D341Med (cell line): ENCODE measurements at places on chromosomes 7 and 10.

DNA sequence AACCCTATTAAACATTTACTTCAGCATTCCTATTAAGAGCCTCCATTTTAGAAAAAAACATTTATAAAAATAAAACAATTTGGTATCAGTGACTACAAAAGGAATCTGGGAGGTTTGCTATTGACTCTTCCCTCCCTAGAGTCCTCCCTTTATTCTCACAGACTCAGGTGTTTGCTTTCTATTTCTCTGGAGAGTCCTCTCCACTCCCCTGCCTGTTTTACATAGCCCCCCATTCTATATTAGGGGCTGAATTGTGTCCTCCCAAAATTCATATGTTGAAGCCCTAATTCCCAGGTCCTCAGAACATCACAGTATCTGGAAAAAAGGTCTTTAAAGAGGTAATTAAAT, 69.8 kb downstream of the COA1 start:
- DNase-seq, result no peak

GRCh38 chr10:31832261-31832660, 96.4 kb downstream of the ARHGAP12 start:
- DNase-seq, result no peak

DNA sequence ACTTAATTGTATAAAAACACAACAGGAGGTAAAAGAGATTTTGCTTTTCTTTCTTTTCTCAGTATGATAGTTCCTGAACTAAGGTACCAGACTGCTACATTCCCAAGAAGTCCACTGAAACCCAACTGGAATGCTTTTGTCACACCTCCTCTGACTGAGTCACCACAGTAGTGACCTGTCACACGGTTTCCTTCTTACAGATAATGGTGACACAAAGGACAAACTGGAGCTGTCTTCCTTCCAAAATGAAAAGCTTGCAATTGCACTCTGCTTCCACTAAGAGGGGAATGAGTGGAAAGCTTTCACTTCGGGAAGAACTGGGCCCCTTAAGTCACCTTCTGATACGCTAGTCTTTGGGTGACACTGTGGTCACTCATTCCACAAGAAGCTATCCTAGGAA, 122.2 kb downstream of the KMT2E start:
- DNase-seq, result no peak

- no peak for DNase-seq
Measured at GRCh38 chr10:33337326-33337957, 3.0 kb upstream of the NRP1 start.

GRCh38 chr10:61135276-61135721, 191.3 kb upstream of the RHOBTB1 start:
- DNase-seq, result no peak
